Stimulated activated CD4-positive, alpha-beta T cell treated with anti-CD3 and anti-CD28 coated beads, Interleukin-12 subunit alpha, Interleukin-12 subunit beta, amount 100 ng/mL, for 4 hours (primary cell): ENCODE measurements at places on chromosomes 12 and 14.
A peak's percentile ranks its signal among the peaks of the same experiment; 100 is the strongest.

GRCh38 chr14:32306549-32306948, 22.5 kb upstream of the AKAP6 start:
- no peak for DNase-seq

DNA sequence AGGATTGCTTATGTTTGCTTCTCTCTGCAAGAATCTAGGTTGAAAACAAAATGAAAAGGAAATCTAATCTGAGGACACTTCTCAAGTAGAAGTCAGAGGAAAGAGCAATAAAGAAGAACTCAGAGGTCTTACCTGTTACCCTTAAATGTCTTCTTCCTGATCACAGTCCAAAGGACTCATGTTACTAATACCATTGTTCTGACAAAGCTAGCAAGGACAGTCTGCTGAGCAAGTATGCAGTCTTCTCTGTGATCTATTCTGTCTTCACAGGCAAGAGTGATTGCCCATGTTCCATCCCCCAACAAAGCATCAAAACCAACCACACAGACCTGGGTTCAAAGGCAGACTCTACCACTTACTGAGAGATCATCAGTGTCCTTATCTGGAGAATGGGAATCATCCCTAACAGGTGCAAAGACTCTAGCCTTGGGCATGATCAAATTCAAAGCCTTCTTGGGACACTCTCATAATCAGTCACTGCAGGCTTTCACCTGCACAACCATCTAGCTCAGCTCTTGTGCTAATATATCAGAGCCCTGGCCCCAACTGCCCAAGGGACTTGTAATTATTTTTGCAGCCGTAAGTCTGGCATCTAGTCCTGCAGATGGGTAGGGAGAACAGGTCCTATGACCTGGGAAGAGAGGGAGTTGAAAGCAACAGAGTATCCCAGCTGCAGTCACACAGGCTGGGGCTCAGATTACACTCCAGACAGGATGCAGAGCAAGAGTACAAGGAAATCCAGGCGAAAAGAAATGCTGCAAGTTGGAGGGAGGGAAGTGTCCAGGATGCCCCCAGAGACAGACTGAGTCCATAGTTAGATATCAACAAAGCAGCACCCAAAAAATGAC, 97.9 kb upstream of the NUDT4 start:
- DNase-seq = no peak

- peak; percentile 25 for DNase-seq
Observed at GRCh38 chr12:54935235-54935951, 49.2 kb downstream of the TESPA1 start.

- no peak for DNase-seq
Observed at GRCh38 chr12:68370006-68370590, 37.9 kb upstream of the MDM1 start.

- no peak for DNase-seq
Observed at GRCh38 chr14:61677479-61677878, 17.8 kb upstream of the HIF1A start.

GRCh38 chr12:124727264-124727800, 136.3 kb downstream of the SCARB1 start:
- DNase-seq = no peak

- no peak for DNase-seq
Observed at GRCh38 chr12:107668320-107669098, 17.1 kb upstream of the PWP1 start.

GRCh38 chr12:127613056-127613455, 653.9 kb upstream of the TMEM132C start:
- no peak for DNase-seq

- no peak for DNase-seq
Observed at GRCh38 chr12:114500775-114501473, 95.0 kb upstream of the TBX5 start.

GRCh38 chr12:118063576-118064391, 2.8 kb upstream of the WSB2 start:
- no peak for DNase-seq

GRCh38 chr14:65255029-65255545, 152.8 kb upstream of the MAX start:
- no peak for DNase-seq

DNA sequence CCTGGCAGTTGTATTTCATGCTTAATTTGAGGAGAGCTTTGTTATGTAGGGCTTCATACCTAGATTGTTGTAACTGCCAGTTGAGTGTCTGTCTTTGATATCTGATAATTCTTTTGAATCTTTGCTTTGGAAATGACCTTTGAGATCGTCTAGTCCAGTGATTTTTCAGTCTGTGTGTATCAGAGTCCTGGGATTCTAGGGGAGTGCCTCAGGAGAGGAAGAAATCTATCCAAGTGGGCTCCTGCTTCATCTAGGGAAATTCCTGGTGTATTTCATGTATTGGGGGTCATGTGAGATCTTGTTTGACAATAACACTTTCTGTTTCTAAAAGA, 98.6 kb downstream of the FIGNL2 start:
- DNase-seq = no peak

DNA sequence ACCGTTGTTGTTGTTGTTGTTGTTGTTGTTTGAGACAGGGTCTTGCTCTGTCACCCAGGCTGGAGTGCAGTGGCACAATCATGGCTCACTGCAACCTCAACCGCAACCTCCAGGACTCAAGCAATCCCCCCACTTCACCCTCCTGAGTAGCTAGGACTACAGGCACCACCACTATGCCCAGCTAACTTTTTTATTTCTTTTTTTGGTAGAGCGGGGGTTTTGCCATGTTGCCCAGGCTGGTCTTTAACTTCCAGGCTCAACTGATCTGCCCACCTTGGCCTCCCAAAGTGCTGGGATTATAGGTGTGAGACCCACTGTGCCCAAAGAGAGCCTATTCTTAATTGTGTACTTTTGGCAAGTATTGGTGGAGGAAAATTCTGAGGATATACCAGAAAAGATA, 25.7 kb downstream of the MOK start:
- DNase-seq = no peak

DNA sequence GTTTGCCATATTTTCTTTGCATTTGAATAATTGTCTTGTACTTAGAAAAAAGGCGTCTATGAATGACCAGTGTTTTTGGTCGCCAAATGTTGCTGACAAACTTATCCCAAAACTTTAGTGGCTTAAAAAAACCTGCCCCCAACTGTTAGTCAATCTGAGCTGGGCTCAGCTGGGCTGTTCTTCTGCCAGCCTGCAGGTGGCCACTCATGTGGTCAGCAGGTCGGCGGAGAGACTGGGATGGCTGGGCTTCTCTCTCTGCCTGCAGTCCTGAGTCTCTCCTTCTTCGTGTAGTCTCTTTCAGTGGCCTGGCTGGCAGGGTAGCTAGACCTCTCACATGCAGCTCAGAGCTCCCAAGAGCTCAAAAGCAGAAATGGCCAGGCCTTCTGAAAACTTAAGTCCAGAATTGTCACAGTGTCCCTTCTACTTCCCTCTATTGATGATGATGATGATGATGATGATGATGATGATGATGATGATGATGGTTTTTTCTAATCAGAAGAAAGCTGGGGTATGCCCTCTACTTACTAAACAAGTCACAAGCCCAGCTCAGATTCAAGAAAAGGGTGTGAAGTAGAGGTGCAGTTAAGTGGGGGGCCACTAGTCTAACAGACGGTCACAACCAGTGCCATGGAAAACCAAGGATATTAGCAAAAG, 87.9 kb downstream of the PTPN11 start:
- no peak for DNase-seq
